Stimulated activated naive B cell treated with anti-CD40 and anti-IgM and Interleukin-4, amounts not matched to agents 10 μg/mL and 1 μg/mL and 100 μg/mL, for 72 hours (primary cell): ENCODE measurements at places on chromosomes 13 and 19.

DNA sequence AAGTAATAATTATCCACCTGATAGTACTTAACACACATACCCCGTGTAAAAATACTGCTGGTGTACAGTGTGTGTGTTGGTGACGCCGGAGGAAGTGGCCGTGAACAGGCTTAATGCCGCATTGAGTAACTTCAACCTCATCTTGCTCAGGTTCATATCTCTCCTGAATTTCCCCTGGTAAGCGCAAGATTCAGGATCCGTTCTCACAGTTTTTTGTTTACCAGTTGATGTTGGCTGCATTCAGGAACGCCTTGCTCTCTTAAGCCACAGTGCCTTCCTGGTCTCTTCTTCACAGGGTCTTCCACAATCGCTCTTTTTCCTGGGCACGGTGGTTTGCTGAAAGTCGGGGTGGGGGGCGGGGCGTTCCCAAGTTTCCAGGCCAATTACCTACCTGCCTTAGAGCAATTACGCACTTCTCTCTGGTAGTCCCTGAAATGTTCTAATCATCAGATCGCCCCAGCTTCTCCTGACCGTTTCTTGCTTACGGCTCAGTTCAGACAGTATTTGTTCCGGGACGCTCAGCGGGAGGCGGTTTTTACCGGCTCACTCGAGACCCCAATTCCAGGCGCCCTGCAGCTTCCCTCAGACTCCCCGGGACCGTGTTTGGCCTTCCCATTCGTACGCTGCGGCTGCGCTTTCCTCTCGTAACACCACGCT is 706 bp upstream of the DNAJC3 start:
- no peak for DNase-seq

DNA sequence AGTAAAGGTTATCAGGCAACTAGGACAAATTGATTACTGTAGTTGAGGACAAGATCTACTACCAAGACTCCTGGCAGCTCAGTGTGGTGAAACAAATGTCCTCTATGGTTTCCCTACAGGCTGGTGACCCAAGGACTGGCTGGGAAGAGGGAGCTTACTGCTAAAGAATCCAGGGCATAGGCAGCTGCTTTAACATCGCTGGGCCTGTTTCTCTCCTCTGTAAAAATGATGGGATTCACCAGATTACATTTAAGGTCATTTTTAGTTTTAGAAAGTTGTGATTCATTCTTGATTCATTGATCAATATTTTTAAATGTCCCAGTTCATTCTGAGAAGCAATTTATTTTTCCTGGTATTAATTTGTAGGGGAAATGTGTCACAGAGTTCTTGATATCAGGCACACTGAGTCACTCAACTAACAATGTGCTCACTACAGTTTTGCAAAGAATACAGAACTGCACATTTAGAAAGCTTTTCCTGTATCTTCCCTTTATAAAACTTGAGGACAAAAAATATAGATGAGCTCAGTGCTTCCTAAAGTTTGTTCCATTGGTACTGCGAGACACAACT is 19.6 kb upstream of the FAM124A start:
- DNase-seq = no peak

GRCh38 chr13:109253316-109253715 is 533.1 kb downstream of the IRS2 start:
- DNase-seq = no peak

- no peak for DNase-seq
These were observed 147.6 kb upstream of the RXFP2 start for GRCh38 chr13:31591642-31592233.

DNA sequence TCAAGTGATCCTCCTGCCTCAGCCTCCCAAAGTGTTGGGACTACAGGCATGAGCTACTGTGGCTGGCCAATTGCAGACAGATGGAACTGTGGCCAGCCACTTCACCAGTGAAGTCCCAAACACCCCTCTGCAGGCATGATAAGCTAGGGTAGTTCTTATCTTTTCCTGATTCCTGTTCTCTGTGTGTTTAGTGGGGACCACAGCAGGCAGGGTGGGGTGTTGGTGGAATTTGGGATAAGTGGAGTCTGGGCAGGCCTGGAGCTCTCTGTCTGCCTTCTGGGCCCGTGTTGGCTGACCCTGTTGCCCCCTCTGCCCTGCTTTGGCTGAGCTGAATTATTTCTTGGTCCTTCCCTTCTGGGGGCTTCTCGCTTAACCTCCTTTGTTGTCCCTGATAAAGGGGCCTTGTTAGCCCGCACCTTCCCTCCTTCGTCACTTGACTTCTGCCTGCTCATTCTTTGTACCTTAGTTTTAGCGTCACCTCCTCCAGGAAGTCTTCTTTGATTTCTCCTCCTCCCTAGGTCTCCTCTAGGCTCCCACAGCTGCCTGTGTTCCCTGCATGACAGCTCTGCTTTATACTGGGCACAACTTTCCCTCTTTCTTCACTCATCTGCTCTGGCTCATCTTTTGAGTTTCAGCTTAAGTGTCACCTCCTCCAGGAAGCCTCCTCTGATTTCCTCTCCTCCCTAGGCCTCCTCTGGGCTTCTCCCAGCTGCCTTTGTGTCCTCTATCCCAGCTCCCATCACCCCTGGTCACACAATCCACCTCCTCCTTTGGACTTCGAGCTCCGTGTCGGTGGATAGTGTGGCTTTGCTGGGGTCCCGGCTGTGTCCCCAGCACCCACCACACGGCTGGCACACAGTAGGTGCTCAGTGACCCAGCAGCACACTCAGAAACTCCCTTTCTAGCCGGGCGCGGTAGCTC is 1.7 kb upstream of the NCLN start:
- DNase-seq = no peak

DNA sequence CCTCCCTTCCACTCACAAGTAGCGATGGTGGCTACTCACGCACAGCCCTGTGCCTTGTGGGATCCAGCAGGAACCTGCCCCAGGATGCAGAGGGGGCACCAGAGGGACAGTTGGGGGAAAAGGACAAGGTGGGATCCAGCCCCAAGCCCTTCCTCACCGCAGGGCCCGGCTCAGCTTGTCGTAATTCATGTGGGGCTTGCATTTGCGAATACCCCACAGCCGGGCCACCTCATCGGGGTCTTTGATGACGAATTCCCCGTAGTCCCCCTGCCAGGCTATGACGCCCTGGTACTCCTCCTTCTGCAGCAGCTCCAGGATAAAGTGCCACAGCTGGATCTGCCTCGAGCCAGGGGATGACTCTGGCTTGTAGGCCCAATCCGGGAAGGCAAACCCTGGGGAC is 18.5 kb downstream of the ERFL start:
- no peak for DNase-seq

GRCh38 chr19:37977992-37978391 is 71.0 kb downstream of the SIPA1L3 start:
- DNase-seq = no peak

DNA sequence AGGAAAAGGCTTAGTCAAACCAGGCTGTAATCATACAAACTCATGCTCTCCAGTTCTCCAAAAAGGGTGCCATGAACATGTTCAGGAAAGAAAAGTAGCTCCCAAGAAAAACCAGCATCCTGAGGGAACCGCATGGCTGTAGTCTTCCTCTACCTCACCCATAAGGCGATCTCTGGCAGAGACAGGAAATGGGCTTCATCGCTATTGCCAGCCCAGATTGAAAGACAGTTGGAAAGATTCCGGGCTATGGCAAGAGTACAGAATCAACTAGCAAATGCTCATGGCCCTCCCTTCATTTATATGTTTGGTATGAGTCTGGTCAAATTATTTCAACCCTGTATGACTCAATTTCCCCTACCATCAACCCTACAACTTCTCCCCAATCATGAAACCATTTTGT is 140.1 kb downstream of the LHFPL6 start:
- no peak for DNase-seq

- no peak for DNase-seq
These were observed 25.8 kb downstream of the LACC1 start for GRCh38 chr13:43905435-43906031.

DNA sequence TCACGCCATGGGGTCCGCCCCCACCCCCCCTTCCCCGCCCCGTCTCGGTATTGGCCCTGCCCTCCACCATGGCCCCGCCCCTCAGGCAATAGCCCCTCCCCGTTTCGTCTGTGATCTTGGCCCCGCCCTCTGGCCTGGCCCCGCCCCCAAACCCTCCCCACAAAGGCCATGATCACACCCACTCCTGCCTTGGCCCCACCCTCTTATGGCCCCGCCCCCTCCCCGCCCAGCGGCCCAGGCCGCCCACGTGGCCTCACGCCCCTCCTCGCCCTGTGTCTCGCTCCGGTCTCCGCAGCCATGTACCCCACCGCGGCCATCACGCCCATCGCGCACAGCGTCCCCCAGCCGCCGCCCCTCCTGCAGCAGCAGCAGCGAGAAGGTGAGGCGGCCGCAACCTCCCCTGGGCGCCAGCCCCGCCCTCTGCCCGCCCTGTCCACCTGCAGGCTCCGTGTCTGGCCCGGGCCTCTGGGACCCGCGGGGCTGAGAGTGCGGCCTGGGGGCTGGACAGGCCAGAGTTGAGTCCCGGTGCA is 61.3 kb downstream of the CELF5 start:
- no peak for DNase-seq

DNA sequence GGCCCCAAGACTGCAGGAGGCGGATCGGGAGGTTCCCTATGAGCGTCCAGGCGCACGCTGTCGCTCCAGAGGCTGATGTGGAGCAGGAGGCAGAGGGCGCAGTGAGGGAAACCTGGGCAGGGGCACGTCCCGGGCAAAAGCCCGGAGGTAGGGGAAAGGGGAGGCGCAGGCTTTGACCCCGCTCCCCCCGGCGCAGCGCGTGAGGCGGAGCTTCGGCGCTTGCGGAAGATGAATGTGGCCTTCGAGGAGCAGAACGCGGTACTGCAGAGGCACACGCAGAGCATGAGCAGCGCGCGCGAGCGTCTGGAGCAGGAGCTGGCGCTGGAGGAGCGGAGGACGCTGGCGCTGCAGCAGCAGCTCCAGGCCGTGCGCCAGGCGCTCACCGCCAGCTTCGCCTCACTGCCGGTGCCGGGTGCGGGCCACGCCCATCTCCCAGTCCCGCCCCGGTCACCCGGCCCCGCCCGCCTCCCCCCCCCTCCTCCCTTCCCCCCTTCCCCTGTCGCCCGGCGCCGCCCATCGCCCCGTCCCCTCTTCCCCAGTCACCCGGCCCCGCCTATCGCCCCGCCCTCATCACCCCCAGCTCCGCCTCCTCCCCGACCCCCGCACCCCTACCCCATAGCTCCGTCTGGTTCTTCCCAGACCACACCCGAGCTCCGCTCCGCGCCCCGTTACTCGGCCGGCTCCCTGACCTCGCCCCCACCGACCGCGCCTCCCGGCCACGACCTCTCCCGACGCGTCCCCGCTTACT is 4.1 kb downstream of the HMG20B start:
- DNase-seq = no peak

- DNase-seq = no peak
These were observed 39.9 kb upstream of the VWA8 start for GRCh38 chr13:42000846-42001245.

GRCh38 chr19:45862271-45862563 is 730 bp downstream of the SYMPK start:
- no peak for DNase-seq

DNA sequence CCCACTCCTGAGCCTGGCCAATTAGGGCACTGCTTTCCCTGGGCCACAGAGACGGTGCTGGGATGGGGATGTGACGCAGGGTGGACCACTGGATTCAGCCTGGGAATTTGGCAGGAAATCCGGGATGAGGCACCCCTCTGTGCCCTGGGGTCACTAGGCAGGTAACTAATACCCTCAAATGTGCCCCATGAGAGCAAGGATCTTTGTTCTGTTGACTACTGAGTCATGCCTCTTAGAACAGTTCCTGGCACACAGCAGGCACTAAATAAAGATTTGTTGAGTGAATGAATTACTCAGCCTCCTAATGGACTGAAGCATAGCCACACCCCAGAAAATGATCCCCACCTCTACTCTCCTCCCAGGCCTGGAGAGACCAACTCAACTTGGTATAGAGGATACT is 15.9 kb downstream of the OPA3 start:
- no peak for DNase-seq

DNA sequence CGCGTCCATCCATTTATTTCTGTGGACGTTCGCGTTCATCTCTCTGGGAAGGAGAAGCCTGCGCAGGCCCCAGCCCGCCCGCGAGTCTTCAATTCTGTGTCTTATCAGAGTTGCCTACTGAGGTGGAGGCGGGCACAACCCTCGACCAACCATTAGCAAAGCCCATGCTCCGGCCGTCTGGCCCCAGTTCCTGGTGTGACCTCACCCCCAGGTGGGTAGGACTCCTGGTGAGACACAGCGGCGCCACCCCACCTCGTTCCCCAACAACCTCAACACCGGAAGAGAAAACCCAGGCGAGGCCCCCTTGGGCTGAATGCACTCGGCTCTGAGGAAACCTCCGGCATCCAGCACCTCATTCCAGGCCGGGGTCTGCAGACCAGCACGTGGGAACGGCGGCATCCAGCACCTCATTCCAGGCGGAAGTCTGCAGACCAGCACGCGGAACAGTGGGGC is 14.7 kb downstream of the ZNF787 start:
- no peak for DNase-seq

DNA sequence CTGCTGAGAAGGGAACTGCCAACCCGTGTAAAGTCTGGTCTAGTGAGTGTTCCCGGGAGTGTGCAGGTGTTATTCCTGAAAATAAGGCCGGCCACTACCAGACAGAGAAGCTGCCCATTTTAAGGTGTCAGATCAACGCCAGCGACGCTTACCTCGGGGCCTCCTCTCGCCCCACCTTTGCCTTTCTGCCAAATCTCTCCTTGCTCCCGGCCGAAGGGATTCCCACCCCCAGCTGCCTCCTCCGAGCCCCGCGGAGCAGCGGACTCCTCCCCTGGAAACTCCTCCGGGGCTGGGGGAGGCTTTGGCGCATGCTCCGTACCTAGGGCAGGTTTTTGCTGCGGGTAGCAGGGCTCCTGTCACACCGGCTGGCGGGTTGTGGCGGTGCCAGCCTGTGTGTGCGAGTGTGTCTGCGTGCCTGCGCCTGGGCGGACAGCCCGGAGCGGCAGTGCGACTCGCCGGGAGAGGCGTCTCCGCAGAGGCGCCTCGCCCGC is at the start of gene HS6ST3:
TSS of gene HS6ST3 (plus strand) at position 359 of the 491 bp plus-strand sequence.
- DNase-seq = no peak
